8988T (cell line): ENCODE measurements at places on chromosomes 16 and 17.
A peak's percentile ranks its signal among the peaks of the same experiment; 100 is the strongest.

GRCh38 chr17:77875051-77875780 lies 83.3 kb upstream of the TNRC6C start:
- DNase-seq = no peak

GRCh38 chr17:19270704-19271611 lies 33.8 kb downstream of the EPN2 start:
- DNase-seq = no peak

DNA sequence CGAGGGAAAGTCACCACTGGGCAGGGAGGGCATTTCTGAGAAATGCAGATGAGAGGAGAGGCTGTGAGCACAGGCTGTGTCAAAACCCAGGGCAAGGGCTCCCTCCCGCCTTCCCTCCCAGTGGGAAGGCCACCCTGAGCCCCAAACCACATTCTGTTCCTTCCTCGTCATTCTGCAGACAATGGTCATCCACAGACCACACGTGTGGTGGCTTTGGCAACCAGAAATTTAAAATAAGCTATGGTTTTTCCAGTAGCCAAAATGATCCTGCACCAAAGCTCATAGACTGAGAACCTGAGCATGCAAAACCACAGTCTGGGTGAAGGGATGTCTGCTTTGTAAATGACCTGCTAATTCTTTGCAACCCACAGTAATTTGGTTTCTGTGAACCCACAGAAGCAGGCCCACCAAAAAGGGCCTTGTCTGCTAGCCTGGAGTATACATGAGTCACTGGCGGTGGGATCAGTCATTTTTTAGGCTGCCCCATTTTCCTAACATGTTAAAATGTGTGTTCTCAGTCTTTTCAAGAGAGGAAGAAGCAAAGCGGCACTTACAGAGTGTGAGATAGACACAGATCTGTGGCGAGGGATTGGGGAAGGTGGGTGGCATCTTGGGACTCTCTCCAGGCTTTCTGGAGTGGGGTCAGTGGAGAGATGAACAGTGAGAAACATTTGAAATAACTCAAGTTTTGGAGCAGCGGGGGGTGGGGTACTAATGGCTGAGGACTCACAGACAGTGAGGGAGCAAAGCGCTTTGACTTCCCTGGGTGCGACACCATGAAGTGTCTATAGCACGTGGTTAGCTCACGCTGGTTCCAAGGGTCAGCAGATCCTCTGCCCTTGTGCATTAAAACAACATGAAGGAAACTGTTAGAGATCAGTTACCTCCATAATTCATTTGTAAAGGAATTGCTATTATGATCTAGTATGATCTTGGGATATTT lies 20.5 kb downstream of the GRB7 start:
- no peak for DNase-seq

DNA sequence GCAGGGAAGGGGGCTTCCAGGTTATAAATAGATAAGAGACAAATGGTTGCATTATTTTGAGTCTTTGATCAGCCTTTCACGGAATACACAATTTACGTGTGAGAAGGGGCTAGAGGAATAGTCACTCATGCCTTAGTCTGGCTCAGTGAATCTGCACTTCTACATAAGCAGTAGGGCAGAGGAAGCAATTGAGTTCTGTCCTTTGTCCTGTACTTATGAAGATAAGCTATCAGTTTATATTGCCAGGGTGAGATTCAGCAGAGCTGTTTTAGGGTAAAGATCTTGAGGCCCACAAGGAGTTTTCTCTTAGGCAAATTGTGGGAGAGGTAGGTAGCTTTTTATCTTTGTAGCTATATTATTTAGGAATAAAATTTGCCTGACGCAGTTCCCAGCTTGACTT lies 33.3 kb downstream of the TOM1L1 start:
- no peak for DNase-seq

GRCh38 chr17:1022278-1023024 lies 25.5 kb downstream of the TIMM22 start:
- no peak for DNase-seq

- no peak for DNase-seq
Measured at GRCh38 chr17:12671906-12672305, 6.2 kb downstream of the MYOCD start.

GRCh38 chr17:80725517-80725916 lies 180.9 kb downstream of the RPTOR start:
- DNase-seq = no peak

DNA sequence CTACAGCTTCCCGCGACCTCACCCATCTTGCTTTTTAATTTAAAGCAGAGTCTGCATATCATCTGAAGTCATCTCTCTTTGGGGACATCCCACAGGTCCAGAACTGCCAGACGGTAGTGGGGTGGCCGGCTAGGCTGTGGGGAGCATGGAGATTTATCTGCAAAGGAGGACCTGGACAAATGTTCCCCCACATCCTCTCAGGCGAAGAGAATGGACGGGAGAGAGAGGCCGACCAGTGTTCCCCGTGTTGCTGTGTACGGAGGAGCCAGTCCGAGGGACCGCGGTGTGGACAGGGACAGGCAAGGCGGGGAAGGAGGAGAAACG lies 665 bp upstream of the MT1M start:
- no peak for DNase-seq

GRCh38 chr16:72066747-72067146 lies 3.7 kb downstream of the HPR start:
- peak; percentile 24 for DNase-seq

GRCh38 chr16:23290189-23291062 lies 11.7 kb upstream of the SCNN1B start:
- no peak for DNase-seq

DNA sequence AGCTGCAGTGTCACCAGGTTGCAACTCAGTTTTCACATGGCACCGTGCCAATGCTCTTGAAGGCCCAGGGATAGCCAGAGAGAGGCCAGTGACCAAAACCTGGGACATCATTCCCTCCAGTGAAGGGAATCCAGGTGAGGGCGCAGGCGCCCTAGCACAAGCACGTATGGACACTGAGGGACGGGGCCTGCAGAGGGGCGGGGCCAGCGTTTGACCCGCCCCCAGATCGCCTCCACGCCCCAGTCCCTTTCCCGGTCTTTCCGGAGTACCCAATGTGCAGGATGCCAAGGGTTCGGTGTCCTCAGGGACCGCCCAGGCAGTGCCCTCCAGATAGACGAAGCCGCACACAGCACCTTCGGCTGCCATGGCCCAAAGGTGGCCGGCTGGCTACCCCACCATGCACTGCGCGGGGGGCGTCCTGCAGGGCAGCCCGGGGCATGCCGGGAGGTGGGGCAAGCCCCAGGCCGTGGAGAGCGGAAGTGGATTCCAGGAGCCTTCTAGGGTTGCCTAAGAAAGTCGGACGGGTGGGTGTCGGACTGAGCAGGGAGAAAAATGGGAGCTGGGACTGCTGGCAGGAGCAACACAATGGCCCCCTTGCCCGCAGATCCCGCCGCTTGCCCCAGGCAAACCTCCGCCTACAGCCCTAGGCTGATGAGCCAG lies 4.6 kb downstream of the SLC12A4 start:
- no peak for DNase-seq

DNA sequence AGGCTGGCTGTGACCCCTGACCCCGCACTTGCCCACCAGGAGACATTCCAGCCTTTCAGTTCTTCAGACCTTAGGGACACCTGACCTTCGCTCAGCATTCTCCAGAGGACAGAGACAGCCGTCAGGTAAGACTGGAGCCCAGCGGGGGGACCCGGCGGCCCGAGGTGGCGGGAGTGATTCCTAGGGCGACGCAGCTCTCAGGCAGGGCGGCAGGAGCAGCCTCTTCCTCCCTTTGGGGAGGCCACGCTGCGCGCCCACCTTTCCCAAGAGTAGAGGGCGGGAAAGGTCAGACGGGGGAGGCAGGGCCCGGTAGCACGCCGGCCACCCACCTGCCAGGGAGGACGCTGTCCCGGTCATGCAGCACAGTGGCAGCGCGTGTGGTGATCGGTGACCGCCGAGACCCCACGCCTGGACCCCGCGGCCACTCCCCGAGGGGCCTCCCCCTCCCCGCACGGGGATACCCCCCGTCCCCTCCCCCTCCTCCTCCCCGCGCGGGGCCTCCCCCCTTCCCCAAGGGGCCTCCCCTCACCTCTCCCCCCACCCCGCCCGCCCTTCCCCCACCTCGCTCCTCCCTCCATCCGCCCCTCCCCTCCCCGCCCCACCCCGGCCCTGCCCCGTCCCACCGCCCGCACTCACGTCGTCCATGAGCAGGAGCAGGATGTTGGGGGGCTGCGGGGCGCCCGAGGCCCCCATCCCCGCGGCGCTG lies 472 bp downstream of the GALNS start:
- DNase-seq = peak; percentile 84
